ENCODE measurements at places on chromosomes 3 and 15.

DNA sequence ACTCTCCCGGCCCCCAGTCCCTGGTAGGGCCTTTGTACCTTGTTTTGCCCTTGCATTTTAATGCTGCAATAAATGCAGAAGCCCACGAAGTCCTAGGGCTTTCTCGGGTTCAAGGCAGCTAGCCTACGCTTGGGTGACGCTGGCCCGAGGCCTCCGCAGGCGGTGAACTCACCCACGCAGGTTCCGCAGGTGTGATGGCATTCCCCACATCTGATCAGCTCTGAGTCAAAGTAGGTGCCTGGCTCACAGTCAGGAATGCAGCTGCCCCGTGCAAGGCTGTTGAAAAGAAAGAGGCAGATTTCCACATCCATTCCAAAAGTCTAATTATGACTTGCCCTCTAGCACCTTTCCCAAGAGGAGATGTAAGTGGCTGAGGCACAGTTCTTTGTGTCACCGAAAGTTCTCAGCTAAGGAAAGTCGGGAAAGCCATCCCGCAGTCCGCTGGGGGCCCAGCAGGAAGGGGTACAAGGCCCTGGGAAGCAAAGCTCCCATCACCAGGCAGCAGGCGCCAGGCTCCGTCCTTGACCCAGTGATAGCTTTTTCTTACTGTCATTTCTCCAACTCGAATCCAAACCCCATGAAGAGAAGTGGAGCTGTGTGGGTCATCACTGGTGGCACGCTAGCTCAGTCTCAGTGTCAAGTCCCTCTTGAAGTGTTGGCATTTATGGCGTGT is 23.2 kb upstream of the SNRPA1 start:
- DNase-seq = no peak

- no peak for DNase-seq
Measured at GRCh38 chr3:120821426-120821825, 78.9 kb downstream of the GTF2E1 start.

- no peak for DNase-seq
Measured at GRCh38 chr3:161599697-161600096, 103.1 kb downstream of the OTOL1 start.

- no peak for DNase-seq
Measured at GRCh38 chr15:81888748-81889484, 156.9 kb downstream of the MEX3B start.

DNA sequence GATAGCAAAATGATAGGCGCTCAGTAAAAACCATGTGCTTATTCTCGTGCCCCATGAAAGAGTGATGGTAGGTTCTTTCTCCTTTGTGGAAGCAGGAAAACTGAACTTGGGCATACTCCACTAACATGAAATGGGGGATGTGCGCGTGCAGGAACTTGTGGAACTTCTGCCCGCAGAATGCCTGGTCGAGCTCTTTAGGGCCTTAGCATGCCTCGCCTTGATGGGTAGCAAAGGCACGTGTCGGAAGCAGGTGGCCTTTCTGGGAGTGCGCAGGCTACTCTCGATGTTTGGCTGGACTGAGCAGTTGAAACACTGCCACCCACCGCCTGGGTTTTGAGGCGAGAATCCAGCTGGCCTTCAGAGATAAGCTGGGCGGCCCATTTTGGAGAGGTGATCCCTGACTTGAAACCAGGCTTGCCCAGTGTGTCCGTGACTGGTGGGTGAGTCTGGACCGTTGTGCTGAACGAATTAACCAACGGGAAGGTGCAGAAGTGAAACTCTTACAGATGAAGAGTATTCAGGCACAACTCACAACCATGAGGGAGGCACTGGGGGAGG is 842 bp downstream of the PCCB start:
- DNase-seq = peak; percentile 33

- no peak for DNase-seq
Measured at GRCh38 chr3:109228391-109229080, 87.8 kb downstream of the DPPA2 start.

Measured in stimulated activated CD4-positive, alpha-beta T cell treated with anti-CD3 and anti-CD28 coated beads, Interleukin-2, amount 100 ng/mL, for 24 hours (primary cell).